Psoas muscle (tissue), 8 donors: ENCODE measurements at places on chromosomes 16 and 17. TPM values are rescaled to one million over a fixed set of nuclear protein-coding genes. Genes with fewer than 3 reads are reported as not detected.

SLC5A10 gene
- total RNA-seq: not detected

CCDC200 gene
- not detected for total RNA-seq

SCIMP gene
- 0.37 TPM for total RNA-seq

HS3ST6 gene
- total RNA-seq: not detected

DNA sequence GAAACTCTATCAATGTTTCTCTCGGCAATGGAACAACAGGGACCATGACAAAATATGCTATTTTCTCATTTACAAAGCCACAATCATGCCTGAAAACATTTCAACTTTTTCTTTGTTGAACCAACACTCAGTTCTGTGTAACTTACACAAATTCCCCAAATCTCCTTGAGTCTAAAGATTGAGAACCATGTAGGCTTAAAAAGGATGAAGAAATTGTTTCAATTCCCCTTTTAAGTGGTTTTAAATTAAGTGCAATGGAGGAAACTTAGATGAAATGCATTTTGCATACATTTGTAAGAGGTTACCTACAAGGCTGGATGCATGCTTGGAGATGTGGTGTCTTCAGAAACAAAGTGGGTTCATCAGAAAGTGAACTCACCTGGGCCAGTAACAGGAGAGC is 566.4 kb upstream of the CDH11 start:
- H3K4me3 ChIP-seq: no peak overlapping the region
- no peak for DNase-seq
- no peaks in the 10 kb centered on the region for H3K4me1 ChIP-seq
- H3K27ac ChIP-seq: no peak overlapping the region
- H3K36me3 ChIP-seq: no peaks in the 10 kb centered on the region
- no peaks in the 10 kb centered on the region for H3K27me3 ChIP-seq

DNA sequence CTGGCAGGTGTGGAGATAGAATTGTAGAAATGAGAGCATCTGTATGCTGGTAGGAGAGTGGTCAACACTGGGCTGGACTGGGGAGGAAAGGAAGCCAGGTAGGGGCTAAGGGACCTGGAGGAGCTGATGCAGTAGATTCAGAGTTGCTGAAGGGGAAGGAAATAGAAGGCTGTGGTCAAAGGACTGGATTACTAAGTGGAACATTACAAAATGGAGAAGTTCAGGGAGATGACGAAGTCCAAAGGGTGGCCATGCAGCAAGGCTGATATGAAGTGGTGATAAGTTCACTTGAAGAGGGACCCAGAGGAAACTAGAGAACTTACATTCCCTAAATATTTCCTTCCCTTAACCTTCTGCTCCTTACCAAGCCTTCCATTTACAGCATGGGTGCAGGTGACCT is 8.6 kb upstream of the CCL2 start:
- H3K4me1 ChIP-seq: peaks cover 18% of the 10 kb centered on the region
- H3K4me3 ChIP-seq: no peak overlapping the region
- H3K36me3 ChIP-seq: no peaks in the 10 kb centered on the region
- DNase-seq: no peak
- H3K27ac ChIP-seq: no peak overlapping the region

DNA sequence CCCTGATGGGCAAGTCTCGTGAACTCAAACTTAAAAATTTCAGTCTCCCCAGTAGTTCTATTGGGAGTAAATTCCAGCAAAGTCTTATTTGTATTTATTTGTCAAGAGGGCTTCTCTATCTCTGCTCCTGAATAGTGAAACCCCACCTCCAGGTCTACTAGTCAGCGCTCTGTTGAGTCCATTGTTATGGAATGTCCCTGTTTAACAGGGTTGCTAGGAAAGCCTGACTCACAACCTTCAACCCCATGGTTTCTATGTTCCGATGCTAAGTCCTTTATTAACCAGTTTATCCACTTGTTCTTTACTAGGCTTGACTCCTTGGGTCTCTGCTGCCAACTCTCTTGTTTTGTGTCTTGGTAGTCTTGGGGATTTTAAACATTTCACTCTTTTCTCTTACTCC is 250.7 kb upstream of the MYOCD start:
- H3K27me3 ChIP-seq: no peaks in the 10 kb centered on the region
- H3K36me3 ChIP-seq: no peaks in the 10 kb centered on the region
- no peak overlapping the region for H3K27ac ChIP-seq
- no peak for DNase-seq
- no peak overlapping the region for H3K4me3 ChIP-seq

- DNase-seq: no peak
- H3K27ac ChIP-seq: no peak overlapping the region
- H3K4me1 ChIP-seq: peaks cover 9% of the 10 kb centered on the region
- H3K4me3 ChIP-seq: no peak overlapping the region
Measured at GRCh38 chr16:70157477-70158260, 15.9 kb upstream of the CLEC18C start.

DNA sequence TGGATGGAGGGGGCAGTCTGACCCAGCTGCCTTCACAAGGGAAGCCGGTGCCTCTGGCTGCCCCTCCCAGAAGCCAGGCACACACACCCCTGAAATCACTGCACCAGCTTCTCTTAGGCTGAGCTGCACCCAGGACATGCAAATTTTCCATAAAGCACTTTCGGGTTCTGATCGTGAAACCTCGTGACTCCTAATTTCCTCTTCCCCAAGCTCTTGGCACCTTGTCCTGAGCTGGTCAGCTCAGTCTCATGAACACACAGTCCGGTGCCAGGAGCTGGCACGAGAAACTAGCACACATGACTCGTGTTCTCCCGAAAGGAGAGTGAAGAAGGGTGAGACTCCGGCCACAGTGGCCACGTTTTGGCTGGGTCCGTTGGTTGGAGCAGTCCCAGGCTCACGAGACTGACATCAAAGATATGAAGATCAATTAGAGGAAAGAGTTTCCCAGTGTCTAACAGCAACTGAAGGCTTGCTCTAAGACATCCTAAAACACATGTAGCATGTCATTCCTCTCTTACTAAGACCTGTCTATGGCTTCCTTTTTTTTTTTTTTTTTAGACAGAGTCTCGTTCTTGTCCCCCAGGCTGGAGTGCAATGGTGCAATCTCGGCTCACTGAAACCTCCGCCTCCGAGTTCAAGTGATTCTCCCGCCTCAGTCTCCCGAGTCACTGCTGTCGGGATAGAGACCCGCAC is 9.2 kb upstream of the ABR start:
- H3K4me1 ChIP-seq: peaks cover 15% of the 10 kb centered on the region
- peak overlapping the region; percentile 41 for H3K4me3 ChIP-seq
- no peaks in the 10 kb centered on the region for H3K36me3 ChIP-seq
- DNase-seq: peak; percentile 91
- H3K27me3 ChIP-seq: peaks cover 4% of the 10 kb centered on the region

DNA sequence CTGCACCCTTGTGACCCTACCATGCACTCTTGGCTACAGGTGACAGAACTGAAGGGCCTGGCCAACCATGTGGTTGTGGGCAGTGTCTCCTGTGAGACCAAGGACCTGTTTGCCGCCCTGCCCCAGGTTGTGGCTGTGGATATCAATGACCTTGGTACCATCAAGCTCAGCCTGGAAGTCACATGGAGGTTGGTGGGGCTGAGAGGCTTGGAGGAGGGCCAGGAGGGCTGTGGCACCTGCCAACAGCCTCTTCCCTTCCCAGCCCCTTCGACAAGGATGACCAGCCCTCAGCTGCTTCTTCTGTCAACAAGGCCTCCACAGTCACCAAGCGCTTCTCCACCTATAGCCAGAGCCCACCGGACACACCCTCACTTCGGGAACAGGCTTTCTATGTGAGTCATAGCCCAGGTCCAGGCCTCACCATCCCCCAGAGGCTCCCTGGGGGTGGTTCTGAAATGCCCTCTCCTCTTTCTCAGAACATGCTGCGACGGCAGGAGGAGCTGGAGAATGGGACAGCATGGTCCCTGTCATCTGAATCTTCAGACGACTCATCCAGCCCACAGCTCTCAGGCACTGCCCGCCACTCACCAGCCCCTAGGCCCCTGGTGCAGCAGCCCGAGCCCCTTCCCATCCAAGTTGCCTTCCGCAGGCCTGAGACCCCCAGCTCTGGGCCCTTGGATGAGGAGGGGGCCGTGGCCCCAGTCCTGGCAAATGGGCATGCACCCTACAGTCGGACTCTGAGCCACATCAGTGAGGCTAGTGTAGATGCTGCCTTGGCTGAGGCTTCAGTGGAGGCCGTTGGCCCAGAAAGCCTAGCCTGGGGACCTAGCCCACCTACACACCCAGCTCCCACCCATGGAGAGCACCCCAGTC is 13.0 kb downstream of the RIPOR1 start:
- no peak for DNase-seq
- H3K36me3 ChIP-seq: no peaks in the 10 kb centered on the region
- H3K4me1 ChIP-seq: peaks cover 40% of the 10 kb centered on the region
- H3K4me3 ChIP-seq: no peak overlapping the region
- H3K27ac ChIP-seq: no peak overlapping the region
- no peaks in the 10 kb centered on the region for H3K27me3 ChIP-seq

DNA sequence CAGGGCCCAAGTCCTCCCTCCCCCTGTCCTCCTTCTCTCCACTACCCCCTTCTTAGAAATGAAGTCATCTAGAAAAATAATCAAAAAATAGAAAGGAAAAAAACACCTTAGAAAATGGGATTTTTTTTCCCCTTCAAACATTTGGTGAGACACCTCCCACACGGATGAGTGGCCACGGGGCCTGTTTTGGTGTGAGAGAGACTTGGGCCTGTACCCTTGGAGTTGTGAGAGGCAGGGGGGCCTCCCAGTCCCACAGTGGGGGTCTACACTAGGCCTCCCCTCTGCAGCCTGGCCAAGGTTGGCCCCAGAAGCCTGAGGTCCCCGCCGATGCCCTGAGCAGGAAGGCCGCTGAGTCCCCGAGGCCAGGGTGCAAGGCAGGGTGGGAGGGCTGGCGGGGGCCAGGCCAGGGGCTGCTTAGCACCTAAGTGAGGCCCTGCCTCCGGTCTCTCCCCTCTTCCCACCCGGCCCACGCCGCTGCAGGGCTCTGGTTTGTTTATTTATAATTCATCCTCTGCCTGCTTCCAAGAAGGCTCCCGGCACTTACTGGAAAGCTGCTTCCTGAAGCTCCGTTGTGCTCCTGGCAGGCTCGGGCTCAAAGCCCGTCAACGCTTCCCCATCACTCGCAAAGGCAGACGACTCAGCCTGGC is 26.4 kb downstream of the NPTX1 start:
- H3K27ac ChIP-seq: no peak overlapping the region
- peaks cover 9% of the 10 kb centered on the region for H3K4me1 ChIP-seq
- DNase-seq: peak; percentile 49

- H3K27ac ChIP-seq: no peak overlapping the region
- no peak for DNase-seq
- H3K27me3 ChIP-seq: no peaks in the 10 kb centered on the region
- H3K36me3 ChIP-seq: no peaks in the 10 kb centered on the region
- no peak overlapping the region for H3K4me3 ChIP-seq
Measured at GRCh38 chr17:77801545-77802332, 156.8 kb upstream of the TNRC6C start.

DNA sequence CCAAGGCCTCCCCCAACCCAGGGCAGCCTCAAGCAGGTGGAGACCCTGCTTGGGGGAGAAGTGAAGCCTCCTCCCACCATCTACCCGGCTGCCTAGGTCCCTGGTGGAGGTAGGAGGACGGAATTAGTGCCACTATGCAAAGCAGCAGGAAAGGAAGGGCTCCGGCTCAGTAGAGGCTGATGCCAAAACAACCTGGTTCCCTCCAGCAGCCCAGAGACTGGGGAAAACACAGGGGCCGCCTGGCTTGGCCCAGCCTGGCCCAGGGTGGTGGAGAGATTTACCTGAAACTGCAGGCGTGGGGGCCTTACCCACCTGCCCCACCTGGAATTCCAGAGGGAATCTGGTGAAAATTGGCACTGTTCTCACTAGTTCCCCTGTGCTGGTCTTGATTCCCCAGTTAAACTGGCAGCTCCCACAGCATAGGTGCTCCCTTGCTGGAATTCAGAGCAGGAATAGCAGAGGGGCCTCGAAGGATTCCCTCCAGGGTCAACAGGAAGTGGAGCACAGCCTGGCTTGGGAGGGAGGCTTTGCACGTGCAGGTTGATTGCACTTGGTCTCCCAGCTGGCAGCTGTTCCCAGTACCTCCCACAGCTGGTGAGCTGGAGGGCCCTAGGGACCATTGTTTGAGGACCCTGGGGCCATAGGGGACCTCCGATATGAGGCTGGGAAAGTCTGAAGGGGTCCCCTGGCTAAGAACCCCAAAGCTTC is 4.5 kb downstream of the CD79B start:
- peaks cover 7% of the 10 kb centered on the region for H3K4me1 ChIP-seq
- no peak overlapping the region for H3K4me3 ChIP-seq
- no peaks in the 10 kb centered on the region for H3K36me3 ChIP-seq

GRCh38 chr17:50604513-50604912 is 30.2 kb upstream of the ABCC3 start:
- no peaks in the 10 kb centered on the region for H3K4me1 ChIP-seq
- peak; percentile 79 for DNase-seq
- H3K4me3 ChIP-seq: no peak overlapping the region
- no peaks in the 10 kb centered on the region for H3K27me3 ChIP-seq
- no peak overlapping the region for H3K27ac ChIP-seq

DNA sequence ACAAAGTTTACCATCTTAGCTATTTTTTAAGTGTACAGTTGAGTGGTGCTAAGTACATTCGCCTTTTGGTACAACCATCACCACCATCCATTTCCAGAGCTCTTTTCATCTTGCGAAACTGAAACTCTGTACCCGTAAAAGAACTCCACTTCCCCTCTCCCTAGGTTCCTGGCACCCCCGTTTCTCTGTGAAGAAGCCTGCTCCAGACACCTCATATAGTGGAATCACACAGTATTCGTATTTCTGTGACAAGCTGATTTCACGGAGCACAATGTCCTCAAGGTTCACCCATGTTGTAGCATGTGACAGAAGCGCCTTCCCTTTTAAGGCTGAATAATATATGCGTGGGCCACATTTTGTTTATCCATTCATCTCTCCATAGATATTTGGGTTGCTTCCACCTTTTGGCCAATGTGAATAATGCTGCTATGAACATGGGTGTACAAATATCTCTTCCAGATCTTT is 54.2 kb upstream of the MAP3K14 start:
- H3K27me3 ChIP-seq: no peaks in the 10 kb centered on the region
- H3K4me3 ChIP-seq: peak overlapping the region; percentile 51
- H3K27ac ChIP-seq: peak overlapping the region; percentile 81
- DNase-seq: no peak
- H3K4me1 ChIP-seq: peaks cover 34% of the 10 kb centered on the region
- no peaks in the 10 kb centered on the region for H3K36me3 ChIP-seq

GRCh38 chr16:740764-741505 is at the start of gene CIAO3:
CIAO3 (minus strand) TSS chr16:740997; CDS start chr16:740985, 12 bp downstream.
- H3K27me3 ChIP-seq: no peaks in the 10 kb centered on the region
- peak within 1 kb of the TSS; percentile 77 for H3K27ac ChIP-seq
- DNase-seq: peak; percentile 94
- no peaks in the 10 kb centered on the region for H3K36me3 ChIP-seq

- no peaks in the 10 kb centered on the region for H3K36me3 ChIP-seq
- no peak overlapping the region for H3K4me3 ChIP-seq
- peaks cover 34% of the 10 kb centered on the region for H3K4me1 ChIP-seq
- H3K27me3 ChIP-seq: no peaks in the 10 kb centered on the region
- no peak overlapping the region for H3K27ac ChIP-seq
- no peak for DNase-seq
Measured at GRCh38 chr17:77308861-77309726, 168.3 kb downstream of the SEC14L1 start.

- no peaks in the 10 kb centered on the region for H3K27me3 ChIP-seq
- H3K4me3 ChIP-seq: no peak overlapping the region
- no peaks in the 10 kb centered on the region for H3K36me3 ChIP-seq
- no peak for DNase-seq
Measured at GRCh38 chr17:67659028-67659427, 58.7 kb upstream of the NOL11 start.

GRCh38 chr16:398561-399339 is 1.8 kb downstream of the NME4 start:
- H3K27ac ChIP-seq: peak overlapping the region; percentile 72
- H3K36me3 ChIP-seq: peaks cover 3% of the 10 kb centered on the region
- no peak for DNase-seq
- H3K4me1 ChIP-seq: peaks cover 21% of the 10 kb centered on the region
- H3K4me3 ChIP-seq: no peak overlapping the region

GRCh38 chr17:45408611-45409421 is 23.9 kb downstream of the ARHGAP27 start:
- H3K36me3 ChIP-seq: no peaks in the 10 kb centered on the region
- no peak overlapping the region for H3K27ac ChIP-seq
- peaks cover 10% of the 10 kb centered on the region for H3K27me3 ChIP-seq
- peak overlapping the region; percentile 48 for H3K4me3 ChIP-seq
- no peak for DNase-seq
